Kidney tubule cell (primary cell): ENCODE measurements at places on chromosomes 12 and 14.

GRCh38 chr12:120678572-120678971 is 8.4 kb upstream of the MLEC start:
- DNase-seq, result peak; percentile 17

DNA sequence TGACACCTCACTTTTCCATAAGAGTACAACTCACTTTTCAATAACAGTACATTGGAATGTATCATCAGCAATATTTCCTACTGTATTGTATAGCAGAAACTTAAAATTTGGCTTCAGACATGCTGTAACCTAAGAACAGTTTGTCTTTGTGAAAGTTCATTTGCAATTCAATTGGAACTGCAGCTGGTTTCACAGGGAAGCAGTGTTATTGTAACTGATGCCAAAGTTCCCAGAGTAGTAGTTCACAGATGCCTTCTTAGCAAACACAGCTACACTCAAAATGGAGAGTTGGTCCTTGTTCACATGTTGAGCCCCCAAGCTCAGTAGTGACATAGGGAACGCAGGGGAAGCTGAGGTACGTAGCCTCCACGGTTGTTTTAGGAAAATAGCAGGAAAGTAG is 23.3 kb downstream of the PPP1R36 start:
- DNase-seq, result no peak

DNA sequence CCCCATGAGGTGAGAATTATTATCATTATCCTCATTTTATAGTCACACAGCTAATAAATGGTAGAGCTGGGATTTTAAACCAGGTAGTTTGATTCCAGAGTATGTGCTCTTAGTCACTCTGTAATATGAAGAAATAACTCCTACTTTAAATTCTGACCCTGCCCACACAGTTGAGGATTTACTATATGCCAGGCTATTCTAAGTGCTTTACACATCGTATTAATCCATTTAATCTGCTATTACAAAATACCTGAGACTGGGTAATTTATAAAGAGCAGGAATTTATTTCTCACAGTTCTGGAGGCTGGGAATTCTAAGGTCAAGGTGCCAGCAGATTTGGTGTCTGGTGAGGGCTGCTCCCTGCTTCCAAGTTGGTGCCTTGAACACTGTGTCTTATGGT is 19.6 kb upstream of the WIF1 start:
- DNase-seq, result no peak

- peak; percentile 53 for DNase-seq
Observed at GRCh38 chr12:13661005-13661887, 320.2 kb downstream of the GRIN2B start.

DNA sequence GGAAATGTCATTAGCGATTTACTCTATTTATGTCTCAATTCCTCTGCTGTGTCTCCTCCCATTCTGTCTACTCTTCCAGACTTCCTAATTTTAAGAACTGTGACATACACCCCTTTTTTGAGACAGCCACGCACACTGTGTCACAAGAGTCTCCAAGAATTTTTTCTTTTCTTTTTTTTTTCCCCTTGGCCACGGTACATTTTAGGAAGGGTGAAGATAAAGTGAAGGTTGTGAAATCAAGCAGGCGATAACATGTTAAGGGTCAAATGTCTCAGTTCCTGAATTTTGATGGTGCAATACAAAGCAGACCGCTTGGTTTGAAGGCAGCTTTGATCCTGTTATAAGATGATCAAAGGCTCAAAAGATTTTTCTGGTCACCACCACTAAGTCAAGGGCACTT is 4.3 kb downstream of the OLR1 start:
- no peak for DNase-seq

- DNase-seq, result no peak
Observed at GRCh38 chr14:57641776-57642175, 148.1 kb upstream of the CCDC198 start.
